ENCODE measurements at places on chromosomes 5 and 9.

- no peak for DNase-seq
These were observed 45.9 kb upstream of the CEMIP2 start for GRCh38 chr9:71814226-71814625.

GRCh38 chr9:123359546-123359945 lies 3.5 kb downstream of the CRB2 start:
- no peak for DNase-seq

- DNase-seq, result no peak
These were observed 44.6 kb upstream of the SEMA4D start for GRCh38 chr9:89542401-89543021.

GRCh38 chr5:38707352-38708210 lies 138.2 kb upstream of the OSMR start:
- DNase-seq, result no peak

- no peak for DNase-seq
These were observed 227.6 kb downstream of the SAXO1 start for GRCh38 chr9:18805386-18805785.

GRCh38 chr9:91604451-91605179 lies 181.0 kb upstream of the NFIL3 start:
- DNase-seq, result no peak

GRCh38 chr5:94932259-94932658 lies 313.8 kb downstream of the SLF1 start:
- DNase-seq, result no peak

DNA sequence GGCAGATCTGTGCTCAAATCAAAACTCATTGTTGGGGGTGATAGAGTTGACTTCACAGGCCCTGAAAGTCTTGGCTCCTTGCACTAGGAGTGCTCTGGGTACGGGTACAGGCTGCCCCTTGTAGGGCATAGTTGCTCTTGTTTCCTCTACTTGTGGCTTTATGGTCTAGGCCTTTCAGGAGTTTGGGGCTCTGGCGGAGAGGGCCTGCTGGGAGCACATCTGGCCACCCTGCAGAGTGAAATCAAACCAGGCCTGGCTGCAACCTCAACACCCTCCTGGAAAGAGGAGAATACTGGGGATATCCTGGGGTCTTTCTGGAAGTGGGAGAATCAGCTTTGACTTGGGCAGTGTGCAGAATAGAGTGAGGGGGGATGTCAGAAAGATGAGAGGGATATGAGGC lies 1.5 kb downstream of the TGFBI start:
- DNase-seq, result no peak

GRCh38 chr5:125150041-125150669 lies 403.7 kb upstream of the ZNF608 start:
- no peak for DNase-seq

- DNase-seq, result no peak
These were observed 41.0 kb downstream of the CYFIP2 start for GRCh38 chr5:157306692-157307471.

DNA sequence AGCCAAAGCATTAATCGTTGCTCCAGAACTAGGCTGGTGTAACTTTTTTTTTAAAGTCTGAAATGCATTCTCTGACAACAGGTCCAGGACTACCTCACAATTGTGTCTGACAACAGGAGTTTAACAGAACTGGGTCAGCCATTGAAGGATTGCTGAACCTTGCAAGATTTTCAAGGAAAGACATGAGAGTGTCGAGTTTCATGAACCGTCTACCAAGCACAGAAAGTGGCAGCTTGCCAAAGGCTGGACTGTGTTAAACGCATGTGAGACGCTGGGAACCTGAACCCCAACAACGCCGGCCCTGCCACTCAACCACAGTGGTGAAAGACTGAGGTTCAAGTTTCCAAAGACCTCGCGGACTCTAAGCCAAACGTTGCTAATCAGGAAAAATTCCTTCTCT lies 79.1 kb downstream of the LHFPL2 start:
- DNase-seq, result no peak

- no peak for DNase-seq
These were observed 350.3 kb upstream of the ACTBL2 start for GRCh38 chr5:57832875-57833274.

GRCh38 chr5:151642472-151643140 lies 44.1 kb downstream of the SPARC start:
- DNase-seq, result no peak
